ENCODE measurements at places on chromosomes 13 and 19.

DNA sequence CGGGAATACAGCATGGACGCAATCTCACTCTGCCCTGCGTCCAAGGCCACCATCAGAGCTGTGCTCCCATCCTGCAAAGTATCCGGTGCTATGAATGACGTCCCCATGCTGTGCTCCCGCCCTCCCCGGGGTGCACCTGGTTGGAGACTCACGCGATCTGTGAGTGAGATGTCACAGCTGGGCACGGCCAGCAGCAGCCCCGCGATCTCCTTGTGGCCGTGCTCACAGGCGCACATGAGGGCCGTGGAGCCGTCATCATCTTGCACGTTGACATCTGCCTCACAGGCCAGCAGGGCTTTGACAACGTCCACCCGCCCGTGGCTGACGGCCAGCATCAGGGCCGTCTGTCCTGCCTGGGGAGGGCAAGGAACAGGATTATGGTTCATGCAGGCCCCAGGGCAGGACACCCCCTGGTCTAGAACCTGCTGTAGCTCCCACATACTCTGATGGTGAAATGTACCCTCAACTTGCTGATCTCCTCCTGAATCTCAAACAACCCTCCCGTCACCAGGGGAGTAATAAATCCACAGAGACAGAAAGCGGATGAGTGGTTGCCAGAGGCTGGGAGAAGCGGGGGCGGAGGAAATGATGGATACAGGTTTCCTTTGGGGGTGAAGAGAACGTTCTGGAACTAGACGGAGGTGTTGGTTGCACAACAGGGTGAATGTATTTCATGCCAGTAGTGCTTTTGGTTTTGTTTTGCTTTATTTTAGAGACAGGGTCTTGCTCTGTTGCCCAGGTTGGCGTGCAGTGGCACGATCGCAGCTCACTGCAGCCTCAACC is 14.5 kb upstream of the SPC24 start:
- DNase-seq: no peak

DNA sequence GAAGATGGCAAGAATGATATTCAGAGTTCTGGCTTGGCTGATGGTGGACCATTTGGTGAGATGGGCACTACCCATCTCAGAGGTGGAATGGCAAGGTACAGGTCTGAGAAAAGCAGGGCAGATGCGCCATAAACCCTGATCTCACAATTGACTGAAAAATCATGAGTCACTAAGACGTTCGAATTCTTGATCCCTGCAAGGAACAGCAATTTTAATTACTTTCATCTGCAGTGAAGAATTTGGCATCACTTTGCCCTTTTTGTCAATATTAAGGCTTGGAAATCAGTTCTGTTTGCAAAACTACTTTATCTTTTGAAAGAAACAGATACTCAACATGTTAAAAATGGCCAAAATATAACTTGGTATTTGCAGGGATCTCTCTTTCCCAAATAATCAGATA is 38.1 kb downstream of the HTR2A start:
- no peak for DNase-seq

GRCh38 chr13:94168783-94169453 is 310.6 kb downstream of the DCT start:
- no peak for DNase-seq

DNA sequence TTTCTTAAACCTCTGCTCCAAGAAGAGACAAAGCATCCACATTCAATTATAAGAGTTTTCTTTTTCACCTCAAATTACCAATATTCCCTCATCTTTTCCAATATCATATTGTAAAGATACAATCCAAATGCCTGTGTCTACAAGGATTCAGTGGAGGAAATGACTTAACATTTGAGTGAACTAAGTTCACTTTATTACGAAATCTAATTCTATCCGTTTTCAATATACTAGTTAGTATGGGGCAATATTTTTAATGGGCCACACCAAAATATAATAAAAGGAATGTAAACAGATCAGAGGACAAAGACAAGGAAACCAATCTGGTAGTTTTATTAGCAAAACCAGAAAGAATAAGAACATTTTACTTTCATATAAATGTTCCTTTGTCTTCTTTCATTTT is 136.0 kb downstream of the DCLK1 start:
- no peak for DNase-seq

DNA sequence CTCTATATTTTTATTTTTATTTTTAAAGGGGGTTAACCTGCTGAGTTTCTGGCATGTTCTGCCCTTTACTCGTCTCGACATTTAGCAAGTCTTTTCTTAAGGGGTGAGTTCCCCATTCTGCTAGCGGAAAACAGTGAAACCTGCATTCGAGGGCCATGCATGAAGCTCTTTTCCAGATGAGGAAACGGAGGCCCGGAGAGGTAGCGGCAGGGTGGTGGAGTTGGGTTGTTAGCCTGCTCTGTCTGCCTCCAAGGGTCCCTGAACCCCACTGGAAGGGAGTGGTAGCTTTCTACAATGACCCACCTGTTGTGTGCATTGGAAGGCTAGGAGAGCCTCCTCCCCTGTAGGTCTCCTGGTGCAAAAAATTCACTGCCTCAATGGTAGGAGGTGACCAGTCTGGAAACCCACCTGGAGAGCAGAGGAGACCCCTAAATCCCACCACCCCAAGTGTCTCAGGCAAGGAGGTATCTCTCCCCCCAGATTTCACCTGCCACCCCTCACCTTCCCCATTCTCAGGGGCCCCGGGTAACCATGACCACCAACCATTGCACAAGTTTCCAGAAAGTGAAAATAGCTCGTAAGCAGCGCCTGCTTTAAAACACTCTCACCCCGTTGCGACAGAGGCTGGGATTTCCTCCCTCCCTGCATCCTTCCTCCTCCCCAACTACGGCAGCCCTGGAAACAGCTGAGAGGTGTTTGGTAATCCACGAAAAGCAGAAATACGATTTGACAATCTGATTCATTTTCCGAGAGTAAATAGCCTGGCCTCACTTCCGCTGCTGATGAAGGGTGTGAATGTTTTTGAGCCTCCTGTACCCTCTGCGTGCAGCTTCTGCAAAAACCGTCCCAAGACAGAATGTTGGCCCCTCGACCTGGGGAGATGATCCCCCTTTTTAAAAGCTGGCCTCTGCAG is 3.5 kb downstream of the KLF2 start:
- DNase-seq: peak; percentile 75

GRCh38 chr13:95083758-95084157 is 217.5 kb downstream of the ABCC4 start:
- peak; percentile 86 for DNase-seq

DNA sequence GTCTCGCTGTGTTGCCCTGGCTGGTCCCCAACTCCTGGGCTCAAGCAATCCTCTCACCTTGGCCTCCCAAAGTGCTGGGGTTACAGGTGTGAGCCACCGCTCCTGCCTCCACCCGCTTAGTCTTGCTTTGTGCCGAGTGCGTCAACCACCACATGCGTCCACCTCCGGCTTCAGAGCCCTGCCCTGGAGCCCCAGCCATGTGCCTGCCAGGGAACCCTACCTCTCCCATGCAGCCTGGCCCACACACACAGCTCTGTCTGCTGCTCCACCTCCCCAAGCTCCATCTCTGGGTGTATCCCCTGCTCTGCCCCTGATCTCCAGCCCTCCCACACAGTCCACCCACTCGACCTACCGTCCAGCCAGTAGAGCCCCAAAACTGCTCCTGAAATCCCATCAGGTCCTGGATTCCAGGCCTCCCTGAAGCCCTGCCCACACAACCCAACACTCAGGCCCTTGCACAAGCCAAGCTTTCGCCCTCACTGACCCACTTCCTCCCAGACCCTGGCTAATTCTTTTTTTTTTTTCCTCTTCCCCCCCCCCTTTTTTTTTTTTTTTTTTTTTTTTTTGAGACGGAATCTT is 9.6 kb downstream of the CYP2F1 start:
- DNase-seq: no peak

GRCh38 chr19:13120031-13120430 is 2.0 kb downstream of the NACC1 start:
- no peak for DNase-seq

- DNase-seq: no peak
Measured at GRCh38 chr19:11480715-11481533, at the start of gene ELAVL3. Gene ELAVL3 (minus strand): TSS chr19:11481046. CDS start chr19:11480608, 438 bp downstream.

- no peak for DNase-seq
Measured at GRCh38 chr13:48535766-48536165, 2.9 kb upstream of the RCBTB2 start.

DNA sequence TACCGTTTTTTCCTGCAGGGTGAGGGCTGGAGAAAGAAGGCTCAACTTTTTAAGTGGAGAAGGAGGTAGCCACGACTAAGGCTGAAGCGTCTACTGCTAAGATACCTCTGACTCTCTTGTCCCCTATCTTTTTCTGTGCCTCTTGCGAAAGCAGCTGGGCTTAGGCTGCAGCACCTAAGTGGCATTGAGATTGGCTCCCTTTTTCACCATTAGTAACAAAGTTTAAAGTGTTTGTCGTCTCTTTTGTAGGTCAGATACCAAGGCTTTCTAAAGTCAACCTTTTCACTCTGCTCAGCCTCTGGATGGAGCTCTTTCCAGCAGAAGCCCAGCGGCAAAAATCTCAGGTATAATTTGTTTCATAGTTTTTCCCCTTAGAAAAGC is 887 bp downstream of the CDADC1 start:
- DNase-seq: no peak

- peak; percentile 86 for DNase-seq
Measured at GRCh38 chr19:9323557-9323918, 441 bp upstream of the ZNF559 start.

GRCh38 chr13:40600149-40600751 is 66.2 kb downstream of the FOXO1 start:
- no peak for DNase-seq

GRCh38 chr19:48997972-48998371 is 4.3 kb downstream of the RUVBL2 start:
- peak; percentile 47 for DNase-seq

- DNase-seq: no peak
Measured at GRCh38 chr13:31394506-31394905, 194.7 kb downstream of the B3GLCT start.

DNA sequence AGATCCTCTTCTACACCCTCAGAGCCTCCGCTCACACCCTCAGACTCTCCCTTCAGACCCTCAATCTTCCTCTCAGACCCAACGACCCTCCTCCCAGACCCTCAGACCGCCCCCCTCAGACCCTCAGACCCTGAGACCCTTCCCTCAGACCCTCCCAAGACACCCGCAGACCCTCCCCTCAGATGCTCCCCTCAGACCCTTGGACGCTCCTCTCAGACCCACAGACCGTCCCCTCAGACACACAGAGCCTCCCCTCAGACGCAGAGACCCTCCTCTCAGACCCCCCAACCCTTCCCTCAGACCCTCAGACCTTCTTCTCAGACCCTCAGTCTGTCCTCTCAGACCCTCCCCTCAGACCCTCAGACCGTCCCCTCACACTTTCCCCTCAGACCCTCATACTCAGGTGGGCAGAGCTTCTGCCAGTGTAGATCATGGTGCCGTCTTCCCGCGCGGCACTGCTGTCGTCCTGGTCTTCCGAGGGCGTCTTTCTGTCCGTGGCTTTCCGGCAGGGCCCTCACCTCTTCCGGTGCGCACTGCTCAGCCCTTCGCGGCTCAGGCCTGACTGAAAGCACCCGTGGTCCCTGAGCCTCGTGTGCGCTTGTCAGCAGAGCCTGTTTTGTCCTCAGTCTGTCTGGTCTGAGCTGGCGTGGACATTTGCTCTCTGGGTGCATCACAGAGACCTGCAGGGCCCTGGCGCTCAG is 18.9 kb upstream of the TFDP1 start:
- no peak for DNase-seq

- DNase-seq: no peak
Measured at GRCh38 chr13:113143466-113144254, 14.8 kb upstream of the PROZ start.

GRCh38 chr19:34209726-34210125 is 37.4 kb downstream of the LSM14A start:
- no peak for DNase-seq

DNA sequence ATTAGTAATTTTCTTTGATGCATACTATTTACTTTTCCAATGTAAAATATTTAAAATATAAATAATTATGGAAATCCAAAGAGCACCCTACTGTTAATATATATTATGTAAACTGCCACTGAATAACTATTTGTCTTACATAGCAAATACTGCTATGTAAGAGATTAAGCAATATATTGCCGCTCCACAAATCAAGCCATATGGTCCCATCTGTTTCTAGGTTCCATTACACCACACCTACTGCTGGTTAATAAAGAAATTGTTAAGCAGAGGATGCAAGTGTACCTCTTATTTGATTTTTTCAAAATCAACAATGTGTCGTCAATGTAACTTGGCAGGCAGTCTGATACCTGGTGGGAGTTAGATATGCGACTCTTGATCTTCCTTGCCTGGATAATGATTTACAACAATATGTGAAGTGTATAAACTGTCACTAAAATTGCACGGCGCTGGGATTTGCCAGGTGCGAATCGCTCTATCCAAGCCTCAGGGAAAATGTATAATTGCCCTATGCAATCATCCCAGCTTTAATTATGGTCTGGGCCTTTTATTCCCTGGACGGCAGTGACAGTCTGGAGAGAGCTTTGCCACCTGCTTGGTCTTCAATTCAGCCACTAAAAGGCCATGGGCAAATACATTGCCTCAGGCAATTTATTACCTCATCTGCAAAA is 16.0 kb downstream of the SMAD9 start:
- no peak for DNase-seq

DNA sequence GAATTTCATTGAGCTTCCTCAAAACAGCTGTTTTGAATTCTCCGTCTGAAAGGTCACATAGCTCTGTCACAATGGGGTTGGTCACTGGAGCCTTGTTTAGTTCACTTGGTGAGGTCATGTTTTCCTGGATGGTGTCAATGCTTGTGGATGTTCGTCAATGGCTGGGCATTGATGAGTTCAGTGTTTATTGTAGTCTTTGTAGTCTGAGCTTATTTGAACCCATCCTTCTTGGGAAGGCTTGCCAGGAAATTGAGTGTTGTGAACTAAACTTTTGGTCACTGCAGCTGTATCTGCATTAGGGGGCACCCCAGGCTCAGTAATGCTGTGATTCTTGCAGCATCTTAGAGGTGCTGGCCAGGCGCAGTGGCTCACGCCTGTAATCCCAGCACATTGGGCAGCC is 22.0 kb downstream of the BLOC1S3 start:
- DNase-seq: peak; percentile 73

DNA sequence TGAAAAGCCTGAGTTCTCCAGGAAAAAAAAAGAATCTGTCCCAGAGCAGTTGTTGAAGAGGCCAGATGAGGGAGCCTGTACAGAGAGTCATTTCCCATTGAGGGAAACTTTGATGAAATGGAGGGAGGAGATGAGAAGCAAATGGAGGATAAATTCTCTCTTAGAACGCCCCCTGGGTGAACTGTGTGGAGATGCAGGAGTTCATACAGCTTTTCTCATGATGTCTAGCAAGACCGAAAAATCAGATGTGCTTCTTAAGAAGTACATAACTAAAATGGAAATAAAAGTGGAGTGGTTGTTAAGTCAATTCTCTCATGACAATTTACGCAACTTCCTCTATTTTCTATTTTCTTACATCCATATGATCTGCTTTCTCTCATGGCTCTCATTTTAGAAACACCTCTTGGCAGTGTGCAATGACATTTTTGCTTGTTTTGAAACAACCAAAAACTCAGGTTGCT is 1263.1 kb downstream of the PCDH9 start:
- peak; percentile 36 for DNase-seq

DNA sequence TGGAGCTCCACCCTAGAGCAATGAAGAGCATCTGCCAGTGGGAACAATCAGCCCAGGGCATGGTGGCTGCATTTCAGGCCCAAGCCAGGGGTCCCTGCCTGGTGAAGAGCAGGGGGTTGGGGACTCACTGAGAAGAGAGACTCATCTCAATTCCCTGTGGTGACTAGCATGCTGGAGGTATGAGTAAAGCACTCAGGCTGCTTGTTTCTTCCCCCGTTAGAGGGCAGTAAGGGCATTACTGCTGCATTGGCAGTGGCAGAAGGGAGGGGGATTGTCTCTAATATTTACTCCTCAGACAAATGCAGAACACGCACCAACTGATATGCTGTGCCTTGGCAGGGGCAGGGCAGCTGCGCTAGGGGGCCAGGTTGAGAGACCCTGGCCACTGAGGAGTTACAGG is 329.1 kb downstream of the SLITRK5 start:
- DNase-seq: no peak

GRCh38 chr19:37977992-37978391 is 71.0 kb downstream of the SIPA1L3 start:
- DNase-seq: peak; percentile 37

All from endothelial cell of umbilical vein (primary cell).